Kidney (tissue), 22 donors: ENCODE measurements at places on chromosomes 3 and 15. TPM values are rescaled to one million over a fixed set of nuclear protein-coding genes. Genes with fewer than 3 reads are reported as not detected.

GRCh38 chr3:172840463-172840862, 89.9 kb downstream of the ECT2 start:
- H3K27me3 ChIP-seq = no peaks in the 10 kb centered on the region
- DNase-seq = no peak
- H3K36me3 ChIP-seq = no peaks in the 10 kb centered on the region
- no peak overlapping the region for H3K27ac ChIP-seq
- no peaks in the 10 kb centered on the region for H3K4me1 ChIP-seq

GRCh38 chr3:3605226-3605625, 194.0 kb upstream of the LRRN1 start:
- no peak for DNase-seq
- H3K27me3 ChIP-seq = no peaks in the 10 kb centered on the region
- no peaks in the 10 kb centered on the region for H3K4me1 ChIP-seq
- no peaks in the 10 kb centered on the region for H3K36me3 ChIP-seq
- no peak overlapping the region for H3K27ac ChIP-seq

DNA sequence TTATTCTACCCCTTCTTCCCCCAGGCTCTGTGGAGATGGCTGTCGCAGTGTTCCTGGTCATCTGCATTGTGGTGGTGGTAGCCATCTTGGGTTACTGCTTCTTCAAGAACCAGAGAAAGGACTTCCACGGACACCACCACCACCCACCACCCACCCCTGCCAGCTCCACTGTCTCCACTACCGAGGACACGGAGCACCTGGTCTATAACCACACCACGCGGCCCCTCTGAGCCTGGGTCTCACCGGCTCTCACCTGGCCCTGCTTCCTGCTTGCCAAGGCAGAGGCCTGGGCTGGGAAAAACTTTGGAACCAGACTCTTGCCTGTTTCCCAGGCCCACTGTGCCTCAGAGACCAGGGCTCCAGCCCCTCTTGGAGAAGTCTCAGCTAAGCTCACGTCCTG, 12.9 kb downstream of the SPINT1 start:
- H3K27me3 ChIP-seq = no peaks in the 10 kb centered on the region
- no peak overlapping the region for H3K27ac ChIP-seq
- H3K4me1 ChIP-seq = peaks cover 3% of the 10 kb centered on the region
- H3K4me3 ChIP-seq = no peak overlapping the region
- DNase-seq = no peak
- H3K36me3 ChIP-seq = peaks cover 17% of the 10 kb centered on the region

RBSN gene
- polyA plus RNA-seq = 5.7 TPM

PIERCE2 gene
- 9.6 TPM for polyA plus RNA-seq

BCL2A1 gene
- polyA plus RNA-seq = 0.67 TPM
